ENCODE measurements at places on chromosomes 12 and 14.

- no peak for DNase-seq
These were observed 142.5 kb downstream of the PHLDA1 start for GRCh38 chr12:75888874-75889613.

- DNase-seq: no peak
These were observed 139.4 kb downstream of the CACNA1C start for GRCh38 chr12:2192231-2192630.

DNA sequence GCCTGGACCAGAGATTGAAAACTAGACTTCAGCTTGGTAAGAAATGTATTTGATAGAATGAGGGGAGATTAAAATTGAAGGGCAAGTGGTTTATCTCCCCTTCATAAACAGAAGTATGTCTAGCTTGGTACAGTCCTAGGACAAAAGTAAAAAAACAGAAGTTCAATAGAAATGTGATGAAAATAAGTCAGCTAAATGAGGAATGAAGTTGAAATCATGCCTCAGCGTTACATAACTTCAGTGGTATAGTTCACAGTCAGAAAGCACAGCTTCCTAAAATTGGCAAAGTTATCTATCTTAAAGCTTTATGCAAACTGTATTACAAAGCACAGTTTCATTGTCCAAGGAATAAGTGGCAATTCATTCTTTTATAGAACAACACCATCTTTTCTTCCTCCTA is 90.2 kb upstream of the SYT10 start:
- DNase-seq: no peak

DNA sequence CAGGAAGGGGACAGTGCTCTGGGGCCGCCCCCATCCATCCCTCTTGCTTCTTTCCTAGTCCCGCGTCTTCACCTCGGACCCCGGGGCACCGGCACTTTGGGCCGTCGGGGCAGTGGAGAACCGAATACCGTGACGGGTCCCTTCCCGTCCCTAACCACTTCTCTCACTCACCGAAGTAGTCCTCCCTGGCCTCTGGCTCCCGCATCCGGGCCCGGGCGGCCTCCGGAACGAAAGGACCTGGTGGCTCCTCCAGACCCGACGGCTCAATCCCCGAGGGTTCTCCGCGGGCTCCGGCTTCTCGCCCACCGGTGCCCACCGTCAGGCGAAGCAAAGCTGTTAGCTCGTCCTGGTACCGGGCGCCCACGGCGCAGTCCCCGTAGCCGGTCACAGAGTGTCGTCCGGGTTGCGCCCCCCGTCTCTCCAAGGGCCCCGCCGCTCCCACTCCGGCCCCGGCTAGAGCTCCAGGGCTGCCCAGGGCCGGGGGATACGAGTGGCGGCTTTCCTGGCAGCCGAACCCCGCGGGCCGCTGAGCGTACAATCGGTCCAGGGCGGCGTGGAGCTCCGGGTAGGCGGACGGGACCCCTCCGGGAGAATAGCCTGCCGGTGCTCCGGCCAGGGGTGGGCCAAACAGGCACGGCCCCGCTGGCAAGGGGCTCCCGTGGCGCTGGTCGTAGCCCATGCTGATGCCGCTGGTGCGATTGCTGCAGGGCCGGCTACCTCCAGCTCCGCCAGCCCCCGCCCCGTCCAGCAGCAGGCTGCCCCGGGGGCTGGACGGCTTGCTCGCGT is 1.1 kb downstream of the AJUBA start:
- DNase-seq: no peak
